ENCODE measurements at places on chromosomes 7 and 10. TPM values are rescaled to one million over a fixed set of nuclear protein-coding genes. Genes with fewer than 3 reads are reported as not detected.

The CPSF4 gene
- 56.1 TPM for total RNA-seq

The SMKR1 gene
- total RNA-seq, result 2.3 TPM

The CLDN4 gene
- 0.12 TPM for total RNA-seq

The ZNF853 gene
- total RNA-seq, result 1.3 TPM

The HOXA6 gene
- not detected for total RNA-seq

The PTPRN2 gene
- total RNA-seq, result 0.46 TPM

The EN2 gene
- not detected for total RNA-seq

The VPS26A gene
- total RNA-seq, result 32.2 TPM

The CHCHD3 gene
- total RNA-seq, result 71.9 TPM

The ZNF365 gene
- total RNA-seq, result 0.09 TPM

The SPDYE8 gene
- not detected for total RNA-seq

The RNLS gene
- total RNA-seq, result 4.3 TPM

The HMX3 gene
- total RNA-seq, result not detected

DNA sequence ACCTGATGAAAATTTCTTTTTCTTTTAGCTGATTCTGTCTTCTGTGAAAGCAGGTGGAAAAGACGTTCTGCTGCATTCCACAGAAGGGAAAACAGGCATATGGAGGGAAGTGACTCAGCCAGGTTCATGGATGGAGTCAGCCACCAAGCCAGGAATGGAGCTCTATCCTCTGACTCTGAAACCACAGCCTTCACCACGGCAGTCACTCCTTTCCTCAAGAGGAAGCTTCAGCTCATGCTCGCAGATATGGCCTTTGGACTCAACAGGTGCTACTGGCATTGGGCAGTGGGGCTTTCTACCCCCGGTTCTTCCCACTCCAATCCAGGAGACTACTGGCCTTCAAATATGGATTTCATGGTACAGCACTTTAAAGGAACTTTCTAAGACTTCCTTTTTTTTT, 11.5 kb upstream of the PLAU start:
- no peak for DNase-seq

GRCh38 chr7:139117599-139118233, 8.2 kb upstream of the ZC3HAV1 start:
- DNase-seq, result no peak

GRCh38 chr7:101340379-101340778, 18.8 kb upstream of the IFT22 start:
- no peak for DNase-seq

GRCh38 chr7:44172352-44172751, 16.9 kb downstream of the GCK start:
- no peak for DNase-seq

- DNase-seq, result peak; percentile 88
Measured at GRCh38 chr10:17025444-17026295, 103.9 kb downstream of the CUBN start.

- DNase-seq, result peak; percentile 49
Measured at GRCh38 chr10:110860576-110861241, 11.0 kb upstream of the PDCD4 start.

- DNase-seq, result no peak
Measured at GRCh38 chr7:149878523-149878921, 4.8 kb downstream of the ATP6V0E2 start.

- no peak for DNase-seq
Measured at GRCh38 chr10:73019100-73019499, 64.5 kb upstream of the PLA2G12B start.

GRCh38 chr10:59865101-59865500, 41.3 kb downstream of the CCDC6 start:
- no peak for DNase-seq

- DNase-seq, result no peak
Measured at GRCh38 chr7:91504919-91505318, 240.7 kb downstream of the FZD1 start.

GRCh38 chr10:14569274-14570060, 205.2 kb downstream of the FAM107B start:
- no peak for DNase-seq

- DNase-seq, result no peak
Measured at GRCh38 chr7:50470250-50471163, 20.4 kb upstream of the FIGNL1 start.

- no peak for DNase-seq
Measured at GRCh38 chr7:45080958-45081669, 7.7 kb downstream of the NACAD start.

- no peak for DNase-seq
Measured at GRCh38 chr10:72615970-72616369, 9.9 kb downstream of the MICU1 start.

- no peak for DNase-seq
Measured at GRCh38 chr7:3641582-3641981, 340.5 kb downstream of the SDK1 start.

DNA sequence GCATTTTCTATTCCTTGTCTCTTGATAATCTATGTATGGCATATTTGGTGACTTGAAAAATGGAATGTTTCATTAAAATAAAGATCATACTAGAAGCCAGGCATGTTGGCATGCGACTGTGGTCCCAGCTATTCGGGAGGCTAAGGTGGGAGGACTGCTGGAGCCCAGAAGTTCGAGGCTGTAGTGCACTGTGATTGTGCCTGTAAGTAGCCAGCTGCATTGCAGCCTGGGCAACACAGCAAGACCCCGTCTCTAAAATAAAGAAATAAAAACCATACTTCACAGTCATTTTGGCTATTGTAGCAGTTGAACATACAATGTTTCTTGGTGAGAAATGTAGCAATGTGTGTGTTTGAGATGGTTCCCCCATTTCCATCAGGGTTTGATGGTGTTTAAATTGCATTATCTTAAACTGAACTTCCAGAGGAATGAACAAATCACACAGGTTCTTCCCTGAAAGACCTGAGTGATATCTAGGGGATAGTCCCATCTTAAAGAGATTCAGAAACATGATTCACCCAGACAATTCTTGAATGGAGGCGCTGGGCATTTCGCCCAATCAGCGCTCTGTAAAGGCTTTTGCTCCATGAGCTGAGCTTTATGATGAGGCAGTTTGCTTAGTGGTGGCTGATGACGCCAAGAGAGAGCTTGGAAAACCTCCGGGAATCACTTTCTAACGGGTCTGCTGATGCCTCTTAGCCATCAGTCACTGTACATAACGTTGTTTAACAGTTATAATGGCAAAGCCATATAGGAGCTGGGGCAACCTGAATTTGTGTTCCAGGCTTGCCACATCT, 19.4 kb upstream of the BTBD16 start:
- no peak for DNase-seq

- no peak for DNase-seq
Measured at GRCh38 chr7:89073776-89074175, 278.2 kb upstream of the TEX47 start.

DNA sequence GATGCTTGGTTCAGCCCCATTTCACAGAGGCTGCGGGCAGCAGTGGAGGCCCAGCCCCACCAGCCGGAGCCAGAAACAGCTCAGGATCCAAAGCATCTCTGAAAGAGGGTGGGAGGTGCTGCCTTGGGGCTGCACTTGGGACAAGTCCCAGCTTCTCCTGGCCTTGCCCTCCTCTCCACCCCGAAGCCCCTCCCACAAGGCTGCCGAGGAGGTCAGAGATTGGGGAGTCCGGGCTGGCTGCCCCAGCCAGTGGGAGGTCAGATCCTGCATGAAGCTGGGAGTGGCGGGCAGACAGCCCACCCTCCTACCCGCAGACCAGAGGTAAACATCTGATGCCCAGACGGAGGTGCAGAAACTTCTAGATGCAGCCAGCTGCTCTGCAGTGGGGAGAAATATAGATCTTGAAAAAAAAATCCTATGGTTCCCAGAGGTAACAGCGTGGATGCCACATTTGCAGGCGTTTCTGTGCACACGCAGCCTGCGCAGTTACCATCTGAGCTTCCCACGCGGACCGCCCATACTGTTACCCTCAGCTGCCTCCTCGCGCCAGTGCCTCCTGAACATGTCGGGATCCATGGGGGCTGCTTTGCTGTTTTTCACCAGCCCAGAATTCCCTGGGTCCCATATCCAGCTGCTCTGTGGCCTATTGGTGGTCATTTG, 36.9 kb upstream of the GNA12 start:
- no peak for DNase-seq

DNA sequence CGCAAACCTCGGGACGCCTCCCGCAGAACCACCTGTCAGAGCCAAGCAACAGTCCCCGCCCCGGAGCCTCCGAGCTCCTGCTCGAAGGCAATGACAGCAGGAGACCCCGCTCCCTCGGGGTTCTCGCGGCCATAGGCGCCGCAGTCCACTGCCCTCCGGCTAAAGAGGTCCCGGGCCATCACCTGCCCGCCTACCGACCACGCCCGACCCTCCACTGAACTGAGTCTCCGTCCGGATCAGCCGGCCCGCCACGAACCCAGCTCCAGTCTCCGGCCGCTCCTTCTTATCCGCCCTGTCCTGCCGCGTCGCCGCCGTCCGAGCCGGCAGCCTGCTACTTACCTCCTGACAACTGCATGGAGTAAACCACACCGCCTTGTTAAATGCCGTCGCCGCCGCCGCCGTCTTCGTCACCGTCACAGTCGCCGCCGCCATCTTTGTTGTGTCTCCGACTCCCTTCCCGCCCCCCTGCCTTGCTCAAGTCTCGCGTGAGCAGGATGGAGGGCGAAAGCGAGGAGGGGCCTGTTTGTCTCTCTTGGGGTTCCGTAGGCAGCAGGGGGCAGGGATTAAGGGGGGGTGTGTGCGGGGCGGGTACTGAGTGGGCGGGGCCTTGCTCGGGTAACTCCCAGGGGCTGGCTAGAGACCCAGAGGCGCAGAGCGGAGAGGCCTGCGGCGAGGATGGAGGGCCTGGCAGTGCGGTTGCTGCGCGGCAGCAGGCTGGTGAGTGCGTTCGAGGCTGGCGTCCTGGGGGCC, at the start of the genes ACADSB and IKZF5:
Gene ACADSB, plus strand, starts transcription at position 652 of the 750 bp plus-strand sequence. Its CDS starts 24 bp downstream, at position 676.
Gene IKZF5, minus strand, starts transcription at position 441 of the 750 bp plus-strand sequence. CDS start 10,170 bp downstream, outside the sequence.
- peak; percentile 98 for DNase-seq

GRCh38 chr7:96308950-96309263, 13.0 kb downstream of the SLC25A13 start:
- DNase-seq, result no peak

- DNase-seq, result no peak
Measured at GRCh38 chr7:30915751-30916150, 4.1 kb downstream of the AQP1 start.

DNA sequence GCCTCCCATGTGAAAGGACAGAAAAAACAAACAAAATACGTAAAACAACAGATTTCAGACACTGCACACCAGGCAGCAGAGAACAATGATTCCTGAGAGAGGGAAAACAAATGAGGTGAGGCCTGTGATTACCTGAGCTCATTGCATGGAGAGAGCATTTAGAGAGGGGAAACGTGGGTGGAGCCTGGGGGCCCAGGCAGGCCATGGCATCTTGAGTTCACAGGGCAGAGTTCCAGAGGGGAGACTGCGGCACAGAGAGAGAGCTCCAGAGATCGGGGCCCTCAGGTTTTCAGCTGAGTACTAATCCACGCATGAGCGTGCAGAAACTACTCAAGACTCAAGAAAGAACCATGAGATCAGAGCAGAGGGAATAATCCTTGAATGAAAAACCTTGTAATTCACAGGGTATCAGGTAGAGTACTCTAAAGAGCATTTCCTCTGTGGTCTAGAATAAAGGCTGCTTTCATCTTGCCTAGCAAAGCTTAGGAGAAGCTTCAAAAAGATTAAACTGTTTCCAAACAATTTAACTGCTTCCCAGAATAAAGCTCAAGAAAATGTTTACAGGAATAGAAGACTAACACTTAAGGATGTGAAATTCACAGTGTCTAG, 46.6 kb upstream of the ARHGAP12 start:
- DNase-seq, result no peak

DNA sequence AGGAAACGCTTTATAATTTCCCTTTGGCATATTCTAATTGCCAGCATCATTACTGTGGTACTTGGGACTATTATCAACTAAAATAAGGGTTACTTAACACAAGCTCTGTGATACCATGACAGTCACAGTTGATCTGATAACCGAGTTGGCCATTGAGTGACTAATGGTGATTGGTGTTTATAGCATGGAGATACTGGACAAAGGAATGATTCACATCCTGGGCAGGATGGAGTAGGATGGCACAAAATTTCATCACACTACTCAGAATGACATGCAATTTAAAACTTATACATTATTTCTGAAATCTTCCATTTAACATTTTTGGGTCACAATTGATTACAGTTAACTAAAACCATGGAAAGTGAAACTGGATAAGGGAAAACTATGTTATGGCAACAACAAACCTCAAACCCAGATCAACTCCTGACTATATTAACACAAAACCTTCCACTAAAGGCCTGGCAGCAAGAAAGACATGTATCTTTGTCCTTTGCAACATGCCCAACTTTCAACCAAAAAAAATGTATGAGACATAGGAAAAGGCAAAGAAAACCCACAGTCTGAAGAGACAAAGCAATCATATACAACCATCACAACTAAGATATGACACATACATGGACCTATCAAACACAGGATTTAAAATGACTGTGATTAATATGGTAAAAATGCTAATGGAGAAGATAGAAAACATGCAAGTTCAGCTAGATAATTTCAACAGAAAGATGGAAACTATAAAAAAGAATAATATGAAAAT, 208.5 kb upstream of the NRP1 start:
- no peak for DNase-seq

GRCh38 chr10:18713077-18713476, 53.8 kb downstream of the ARL5B start:
- DNase-seq, result no peak

GRCh38 chr7:11082552-11083213, 109.0 kb downstream of the PHF14 start:
- no peak for DNase-seq

GRCh38 chr7:65955718-65956117, 26.3 kb downstream of the GUSB start:
- no peak for DNase-seq
